Stimulated activated CD4-positive, alpha-beta T cell treated with anti-CD3 and anti-CD28 coated beads, Interleukin-2, amount 100 ng/mL, for 48 hours (primary cell): ENCODE measurements at places on chromosomes 1 and 21.

GRCh38 chr1:193367863-193368262, 181.4 kb upstream of the B3GALT2 start:
- DNase-seq: no peak

GRCh38 chr1:177567393-177567792, 396.6 kb downstream of the BRINP2 start:
- DNase-seq: no peak

DNA sequence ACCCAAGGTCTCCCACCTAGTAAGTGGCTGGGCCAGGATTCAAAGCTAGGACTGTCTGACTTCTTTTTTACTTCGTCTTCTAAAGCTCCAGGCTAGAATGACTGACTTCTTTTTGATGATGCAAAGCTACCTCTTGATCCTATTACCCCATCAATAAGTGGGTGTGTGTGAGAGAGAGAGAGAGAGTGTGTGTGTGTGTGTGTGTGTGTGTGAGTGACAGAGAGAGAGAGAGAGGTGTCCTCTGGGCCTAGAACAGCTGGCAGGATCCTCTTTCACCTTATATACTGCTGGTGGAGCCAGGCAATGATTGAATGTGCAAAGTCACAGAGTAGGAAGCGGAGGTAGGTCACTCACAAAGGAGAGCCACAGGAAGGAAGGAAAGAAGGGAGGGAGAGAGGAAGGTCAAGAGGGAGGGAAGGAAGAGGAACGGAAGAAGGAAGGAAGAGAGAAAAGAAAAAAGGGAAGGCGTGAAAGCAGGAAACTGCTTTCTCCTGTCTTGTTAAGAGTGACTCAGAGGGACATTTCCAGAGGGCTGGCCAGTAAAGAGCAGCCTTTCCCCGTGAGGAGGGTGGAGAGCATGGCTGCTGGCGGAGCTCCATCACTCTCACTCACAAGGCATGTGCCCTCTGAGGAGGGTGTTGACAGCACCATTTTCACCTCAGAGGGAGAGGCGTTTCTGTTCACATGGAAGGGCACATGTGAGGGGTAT, 68.9 kb downstream of the CDC7 start:
- DNase-seq: no peak

DNA sequence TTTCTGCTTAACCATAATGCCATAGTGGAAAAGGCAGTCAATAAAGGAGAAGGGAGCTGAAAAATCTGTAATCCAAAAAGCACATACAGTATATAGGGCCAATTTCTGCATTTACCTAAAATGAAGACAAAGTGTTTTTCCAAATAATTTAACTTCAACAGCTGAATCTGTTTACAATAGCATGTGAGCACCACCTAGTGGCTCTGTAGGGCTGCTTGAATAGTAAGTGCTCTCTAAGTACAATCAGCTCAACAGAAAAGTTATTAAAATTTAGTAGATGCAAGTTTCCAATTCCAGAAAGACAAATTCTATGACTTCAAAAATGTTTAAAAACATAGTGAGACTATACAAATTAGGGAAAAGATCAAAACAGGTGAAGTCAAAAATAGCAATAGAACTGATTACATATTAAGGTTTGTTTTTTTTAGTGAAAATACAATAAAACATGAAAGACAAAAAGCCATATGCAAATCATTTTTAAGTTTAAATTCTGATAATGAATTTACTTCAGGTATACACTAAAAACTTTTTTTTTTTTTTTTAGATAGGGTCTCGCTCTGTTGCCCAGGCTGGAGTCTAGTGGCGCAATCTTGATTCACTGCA, 220.0 kb downstream of the SETD4 start:
- peak; percentile 21 for DNase-seq

GRCh38 chr21:17461582-17461981, 51.3 kb upstream of the CXADR start:
- no peak for DNase-seq

- DNase-seq: no peak
Observed at GRCh38 chr1:33548319-33548718, 75.9 kb downstream of the ZSCAN20 start.

DNA sequence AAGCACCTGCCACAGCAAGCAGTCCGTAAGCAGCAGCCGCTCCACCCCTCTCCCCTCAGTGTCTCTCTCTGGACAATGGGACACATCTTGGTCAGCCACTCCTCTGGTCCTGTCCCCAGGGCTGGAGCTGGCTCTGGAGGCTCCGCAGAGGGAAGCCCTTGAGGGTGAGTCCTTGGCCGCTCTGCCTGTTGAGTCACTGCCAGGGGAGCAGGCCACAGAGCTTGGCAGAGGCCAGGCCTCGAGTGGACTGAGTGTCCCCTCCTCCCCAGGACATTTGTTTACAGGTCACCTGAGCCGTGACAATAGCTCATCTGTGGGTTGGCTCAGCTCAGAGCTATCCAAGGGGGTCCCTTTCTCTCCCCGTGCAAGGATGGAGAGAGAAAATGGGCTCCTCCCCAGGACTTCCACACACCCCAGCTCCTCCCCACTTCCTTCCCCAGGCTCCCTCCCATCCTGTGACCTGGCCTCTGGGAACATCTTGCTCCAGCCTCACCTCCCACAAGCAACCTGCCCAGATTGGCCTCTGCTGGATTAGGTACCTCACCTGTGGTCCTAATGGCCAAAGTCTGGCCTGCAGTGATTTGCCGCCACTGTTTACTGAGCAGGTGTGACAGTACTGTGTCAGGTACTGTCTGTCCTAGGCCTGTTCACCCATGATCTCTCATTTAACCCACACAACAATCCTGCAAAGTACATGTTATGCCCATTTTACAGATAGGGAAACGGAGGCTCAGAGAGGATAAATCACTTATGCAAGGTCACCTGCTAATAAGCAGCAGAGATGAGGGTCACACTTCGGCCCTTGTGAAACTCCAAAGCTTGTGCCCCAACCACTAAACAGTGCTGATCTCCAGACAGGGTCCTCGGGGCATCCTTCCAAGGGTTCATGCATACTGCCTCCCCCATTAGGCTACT, 4.8 kb downstream of the FAM131C start:
- DNase-seq: no peak

DNA sequence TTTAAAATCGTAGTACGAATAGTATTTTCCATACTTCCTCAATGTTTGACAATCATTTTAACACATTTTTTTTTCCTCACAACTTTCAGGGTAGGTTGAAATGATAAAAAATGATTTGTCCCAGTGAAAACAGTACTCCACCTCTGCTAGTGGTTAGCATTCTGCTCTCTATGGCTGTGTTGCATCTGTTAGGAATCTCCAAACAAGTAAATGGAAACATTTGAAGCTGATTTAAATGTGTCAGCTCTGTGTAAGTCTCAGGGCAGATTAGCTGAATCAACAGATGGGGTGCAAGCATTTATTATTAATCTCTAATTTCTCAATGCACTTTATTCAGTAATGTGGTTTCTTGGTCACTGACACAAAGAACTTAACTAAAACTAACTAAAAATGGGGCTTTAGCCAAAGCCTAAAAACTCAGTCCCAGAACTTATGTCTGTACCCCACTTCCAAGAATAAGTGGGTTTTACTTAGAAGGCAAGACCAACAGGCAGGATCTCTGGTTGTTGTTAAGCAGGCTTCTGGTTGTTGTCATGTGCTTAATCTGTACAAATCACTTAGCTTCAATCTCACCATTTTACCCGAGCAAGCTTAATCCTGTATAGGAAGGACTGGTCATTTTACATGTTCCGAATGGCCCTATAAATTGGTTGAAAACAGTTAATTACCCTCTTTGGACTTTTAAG, 67.8 kb downstream of the PRRX1 start:
- DNase-seq: no peak

- no peak for DNase-seq
Observed at GRCh38 chr1:18908911-18909771, 6.8 kb upstream of the ALDH4A1 start.
